PC-9 (cell line): ENCODE measurements at places on chromosomes 6 and 20. TPM values are rescaled to one million over a fixed set of nuclear protein-coding genes. Genes with fewer than 3 reads are reported as not detected.

The SCP2D1 gene
- not detected in 2 replicates for total RNA-seq

The ANGPT4 gene
- total RNA-seq: not detected in 2 replicates

The SCGN gene
- total RNA-seq: not detected in 2 replicates

GRCh38 chr6:145801021-145801420 is 13.6 kb downstream of the FBXO30 start:
- DNase-seq: no peak
- no peaks in the 10 kb centered on the region for H3K4me1 ChIP-seq
- H3K4me3 ChIP-seq: no peak overlapping the region
- no peaks in the 10 kb centered on the region for H3K27me3 ChIP-seq
- H3K36me3 ChIP-seq: peaks cover 41% of the 10 kb centered on the region
- no peak overlapping the region for H3K27ac ChIP-seq

DNA sequence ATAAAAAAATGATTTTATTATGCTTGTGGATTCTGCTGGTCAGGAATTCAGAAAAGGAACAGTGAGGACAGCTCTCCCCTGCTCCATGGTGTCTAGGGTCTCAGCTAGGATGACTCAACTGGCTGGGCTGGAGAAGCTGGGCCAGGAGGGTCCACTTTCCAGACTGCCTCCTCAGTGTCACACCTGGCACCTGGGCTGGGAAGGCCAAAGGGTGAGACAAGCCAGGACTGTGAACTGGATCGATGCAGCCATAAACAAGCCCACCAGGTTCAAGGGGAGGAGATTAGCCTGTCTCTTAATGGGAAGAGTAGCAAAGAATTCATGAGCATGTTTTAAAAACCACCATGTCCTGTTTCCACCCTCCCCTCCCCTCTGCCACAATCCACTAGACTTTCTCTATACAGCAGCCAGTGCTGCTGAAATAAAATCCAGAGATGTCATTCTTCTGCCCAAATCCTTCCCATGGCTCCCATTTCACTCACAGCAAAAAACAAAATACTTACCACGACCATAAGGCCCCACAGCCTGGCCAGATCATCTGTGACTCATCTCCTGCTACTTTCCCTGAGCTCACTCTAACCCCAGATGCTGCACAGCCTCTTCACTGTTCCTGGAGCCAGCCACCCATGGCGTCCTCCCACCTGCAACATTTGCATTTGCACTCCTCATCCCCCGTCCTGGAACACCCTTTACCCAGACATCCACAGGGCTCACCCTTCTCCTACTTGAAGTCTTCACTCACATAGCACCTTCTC is 13.8 kb downstream of the SPTLC3 start:
- DNase-seq: no peak
- H3K27ac ChIP-seq: no peak overlapping the region
- no peaks in the 10 kb centered on the region for H3K4me1 ChIP-seq
- H3K27me3 ChIP-seq: no peaks in the 10 kb centered on the region

DNA sequence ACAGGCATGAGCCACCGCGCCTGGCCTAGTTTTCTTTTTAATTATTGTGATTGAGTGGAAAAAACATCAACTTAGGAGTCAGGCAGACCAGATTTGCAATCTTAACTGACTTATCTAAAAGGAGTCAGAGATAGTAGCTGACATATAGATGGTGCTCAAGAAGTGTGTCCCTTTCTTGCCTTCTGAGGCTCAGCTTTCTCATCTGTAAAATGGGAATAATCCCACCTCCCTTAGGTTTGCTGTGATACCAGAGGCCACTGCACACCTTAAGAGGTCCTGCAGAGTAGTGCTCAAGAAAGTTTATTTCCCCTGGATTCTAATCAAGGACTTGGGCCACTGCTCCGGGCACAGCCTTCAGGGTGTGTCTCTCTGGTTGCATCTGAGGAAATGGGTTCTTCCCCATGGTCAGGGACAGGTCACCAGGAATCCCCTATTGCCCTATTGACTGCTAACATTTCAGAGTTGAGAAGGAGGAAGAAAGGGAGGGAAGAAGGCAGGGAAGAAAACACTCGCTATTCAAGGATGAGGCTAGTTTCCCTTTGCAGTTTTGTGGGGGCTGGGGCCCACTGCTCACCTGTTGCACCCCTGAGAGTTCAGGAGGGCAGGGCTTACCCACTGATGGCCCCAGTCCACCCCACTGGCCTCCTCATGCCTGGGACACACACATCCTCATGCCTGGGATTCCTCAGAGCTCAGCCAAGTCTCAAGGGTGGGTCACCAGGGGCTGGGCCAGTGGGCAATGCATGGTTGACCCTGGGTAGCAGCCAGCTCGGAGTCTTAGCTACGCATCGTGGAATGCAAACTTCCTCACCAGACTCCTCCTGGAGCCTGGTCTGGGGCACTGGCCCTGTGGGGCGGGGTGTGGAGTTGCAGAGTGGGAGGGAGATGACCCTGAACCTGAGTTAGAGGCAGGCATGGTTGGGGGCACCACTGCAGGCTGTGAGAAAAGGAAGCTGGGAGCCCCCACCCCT is 21.2 kb downstream of the C6orf132 start:
- no peaks in the 10 kb centered on the region for H3K27me3 ChIP-seq
- peak; percentile 97 for DNase-seq
- H3K27ac ChIP-seq: peak overlapping the region; percentile 94
